ENCODE measurements at places on chromosomes 11 and 22.

DNA sequence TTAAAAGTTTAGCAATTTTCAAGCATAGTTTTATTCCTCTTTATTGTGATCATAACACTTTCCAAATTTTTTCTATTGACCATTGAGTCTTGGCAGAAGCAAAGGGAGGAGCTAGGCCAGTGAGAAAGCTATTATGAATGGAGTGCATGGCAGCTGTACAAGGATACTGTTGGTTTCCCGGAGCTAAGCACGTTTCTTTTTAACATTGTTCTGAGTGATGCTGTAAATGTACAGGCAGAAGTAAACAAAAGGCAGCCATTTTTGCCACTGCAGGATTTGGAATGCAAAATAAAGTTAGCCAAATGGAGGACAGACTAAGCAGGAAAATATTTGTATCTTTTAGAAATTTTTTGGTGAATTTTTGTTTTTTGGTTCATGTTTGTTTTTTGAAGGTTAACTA lies 16.2 kb downstream of the CBL start:
- no peak for DNase-seq

DNA sequence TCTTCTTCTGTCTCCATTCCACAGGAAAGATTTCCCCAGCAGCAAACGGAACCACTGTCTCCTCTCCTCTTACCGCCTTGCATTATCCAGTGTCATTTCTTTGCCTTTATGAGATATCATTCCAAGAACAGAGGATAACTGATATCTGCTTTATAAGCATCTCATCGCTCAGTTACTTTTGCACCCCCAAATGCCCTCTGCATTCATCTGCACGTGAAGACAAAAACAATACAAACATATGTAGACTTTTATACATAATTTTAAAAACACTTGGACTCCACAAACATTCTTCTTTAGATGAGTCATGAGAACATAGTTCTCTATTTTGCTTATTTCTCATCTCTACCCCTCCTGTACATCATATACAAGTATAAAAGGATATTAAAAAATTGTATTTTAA lies 512 bp upstream of the OR51T1 start:
- DNase-seq, result no peak

- no peak for DNase-seq
These were observed 103.5 kb downstream of the ARHGAP8 start for GRCh38 chr22:44855855-44856254.

GRCh38 chr11:125393331-125393730 lies 102.7 kb downstream of the FEZ1 start:
- DNase-seq, result no peak

DNA sequence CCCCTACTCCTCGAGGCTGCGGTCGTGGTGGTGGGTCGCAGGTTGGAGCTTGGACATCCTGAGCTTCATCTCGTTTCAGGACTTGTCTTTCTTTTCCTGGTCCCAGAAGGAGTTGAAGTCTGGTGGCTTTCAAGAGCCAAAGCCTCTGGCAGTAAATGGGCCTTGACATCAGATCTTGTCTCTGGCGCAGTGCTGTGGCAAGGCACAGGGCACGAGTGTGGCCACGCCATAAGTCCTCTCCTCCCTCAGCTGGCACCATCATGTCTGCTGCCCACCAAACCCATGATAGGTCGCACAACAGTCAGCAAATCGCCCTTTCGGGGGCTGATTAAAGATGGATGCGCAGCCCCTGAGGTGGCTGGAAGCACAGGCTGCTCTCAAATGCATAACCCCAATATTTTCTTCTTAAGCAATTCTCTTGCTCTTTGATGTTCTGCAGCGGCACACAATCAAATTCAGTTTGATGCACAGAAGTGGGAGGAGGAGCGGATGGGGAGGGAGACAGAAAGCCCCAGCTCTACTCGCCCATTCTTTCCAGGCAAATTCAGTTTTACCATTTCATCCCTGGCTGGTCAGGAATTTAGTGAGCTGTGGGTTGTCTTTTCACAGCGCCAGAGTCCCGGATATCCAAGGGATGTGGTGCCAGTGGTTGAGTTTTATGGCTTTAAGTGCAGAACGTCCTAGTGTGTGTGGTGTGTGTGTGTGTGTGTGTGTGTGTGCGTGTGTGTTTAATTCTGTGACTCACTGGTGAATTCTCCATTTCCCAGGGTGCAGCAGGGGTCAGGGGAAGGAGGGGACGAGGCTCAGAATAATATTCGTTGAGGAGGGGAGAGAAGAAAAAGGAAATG lies 162.0 kb downstream of the DSCAML1 start:
- DNase-seq, result no peak

DNA sequence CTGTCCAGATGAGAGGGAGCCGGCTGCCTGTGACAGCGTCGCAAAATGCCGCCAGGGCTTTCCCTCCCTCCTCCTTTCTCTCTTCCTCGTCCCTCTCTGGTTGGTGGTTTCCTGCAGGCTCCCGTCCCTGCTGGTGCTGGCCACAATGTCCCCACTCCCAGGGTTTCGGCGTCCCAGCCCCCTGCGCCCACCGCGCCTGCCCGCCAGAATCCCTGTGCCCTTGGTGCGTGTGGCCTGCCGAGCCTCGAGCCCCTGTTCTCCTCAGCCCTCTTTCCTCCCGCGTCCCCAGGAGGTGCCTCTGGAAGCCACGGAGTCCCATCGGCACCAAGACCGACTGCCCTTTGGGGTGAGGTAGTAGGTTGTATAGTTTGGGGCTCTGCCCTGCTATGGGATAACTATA lies 37.9 kb upstream of the PPARA start:
- no peak for DNase-seq

DNA sequence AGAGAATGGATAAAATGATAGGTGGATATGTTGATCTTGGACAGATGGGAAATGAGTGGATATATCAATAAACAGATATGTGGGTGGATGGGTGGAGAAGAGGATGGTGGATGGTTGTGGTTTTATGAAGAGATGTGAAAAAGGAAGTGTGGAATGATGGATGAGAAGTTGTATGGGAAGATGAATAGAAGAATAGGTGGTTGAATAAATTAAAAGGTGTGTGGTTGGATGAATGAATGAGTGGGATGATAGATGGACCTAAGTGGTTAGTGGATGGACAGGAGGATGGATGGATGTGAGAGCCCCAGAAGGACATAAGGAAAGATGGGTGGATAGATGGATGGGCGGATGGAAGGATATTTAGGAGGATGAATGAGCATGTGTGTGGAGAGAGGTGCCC lies 913 bp upstream of the CD44 start:
- DNase-seq, result no peak

DNA sequence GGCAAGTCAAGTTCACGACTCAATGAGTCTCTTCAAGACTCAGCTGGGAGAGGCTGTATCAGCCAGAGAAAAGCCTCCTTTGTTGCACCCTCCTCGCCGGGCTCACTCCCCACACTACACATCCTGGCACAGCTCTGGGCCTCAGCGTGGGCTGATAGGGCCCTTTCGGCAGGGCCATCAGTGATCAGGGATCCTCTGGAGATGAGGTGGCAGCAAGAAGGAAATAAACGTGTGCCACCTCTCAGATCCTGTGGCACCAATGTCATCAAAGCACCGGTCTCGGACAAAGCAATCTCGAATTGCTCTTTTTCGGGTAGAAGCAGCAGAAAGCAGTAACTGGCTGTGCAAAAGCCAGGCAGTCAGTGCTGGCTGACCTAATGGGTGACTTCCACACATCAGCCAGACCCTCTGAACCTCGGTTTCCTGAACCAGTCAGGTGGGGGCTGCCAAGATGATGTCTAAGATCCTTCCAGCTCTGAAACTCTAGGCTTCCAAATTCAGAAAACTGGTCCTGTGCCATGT lies 2.1 kb downstream of the EHD1 start:
- no peak for DNase-seq

DNA sequence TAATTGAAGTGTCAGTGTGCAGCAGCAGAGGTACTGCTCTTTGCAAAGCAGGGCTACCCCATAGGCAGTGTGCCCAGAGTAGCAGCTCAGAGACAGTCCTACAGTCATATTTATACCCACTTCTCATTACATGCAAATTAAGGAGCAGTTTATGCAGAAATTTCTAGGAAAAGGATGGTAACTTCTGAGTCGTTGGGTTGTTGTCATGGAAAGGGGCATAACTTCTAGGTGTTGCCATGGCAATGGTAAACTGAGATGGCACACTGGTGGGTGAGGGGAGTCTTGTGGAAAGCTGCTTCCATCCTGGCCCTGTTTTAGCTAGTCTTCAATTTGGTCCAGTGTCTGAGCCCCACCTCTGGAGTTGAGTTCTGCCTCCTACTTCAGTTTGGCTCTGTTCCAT lies 77.4 kb downstream of the MN1 start:
- no peak for DNase-seq

- no peak for DNase-seq
These were observed 1167.6 kb downstream of the JRKL start for GRCh38 chr11:97557399-97557798.

GRCh38 chr11:128642571-128642970 lies 51.3 kb upstream of the FLI1 start:
- no peak for DNase-seq

DNA sequence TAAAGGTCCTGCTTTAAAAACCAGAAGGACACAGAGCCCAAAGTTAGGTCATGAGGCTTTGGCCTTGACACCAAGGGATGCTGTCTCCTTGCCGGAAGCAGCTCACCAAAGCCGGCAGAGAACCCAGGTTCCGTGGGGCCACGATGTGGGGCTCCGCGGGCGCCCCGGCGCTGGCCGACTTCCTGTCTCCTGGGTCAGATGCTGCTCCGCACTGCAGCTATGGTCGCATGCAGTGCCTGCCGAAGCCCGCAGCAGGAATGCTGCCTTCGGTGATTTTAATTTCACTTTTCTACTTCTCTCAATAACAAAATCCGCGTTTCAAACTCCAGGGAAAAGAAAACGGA lies 454 bp upstream of the OTUB1 start:
- no peak for DNase-seq

DNA sequence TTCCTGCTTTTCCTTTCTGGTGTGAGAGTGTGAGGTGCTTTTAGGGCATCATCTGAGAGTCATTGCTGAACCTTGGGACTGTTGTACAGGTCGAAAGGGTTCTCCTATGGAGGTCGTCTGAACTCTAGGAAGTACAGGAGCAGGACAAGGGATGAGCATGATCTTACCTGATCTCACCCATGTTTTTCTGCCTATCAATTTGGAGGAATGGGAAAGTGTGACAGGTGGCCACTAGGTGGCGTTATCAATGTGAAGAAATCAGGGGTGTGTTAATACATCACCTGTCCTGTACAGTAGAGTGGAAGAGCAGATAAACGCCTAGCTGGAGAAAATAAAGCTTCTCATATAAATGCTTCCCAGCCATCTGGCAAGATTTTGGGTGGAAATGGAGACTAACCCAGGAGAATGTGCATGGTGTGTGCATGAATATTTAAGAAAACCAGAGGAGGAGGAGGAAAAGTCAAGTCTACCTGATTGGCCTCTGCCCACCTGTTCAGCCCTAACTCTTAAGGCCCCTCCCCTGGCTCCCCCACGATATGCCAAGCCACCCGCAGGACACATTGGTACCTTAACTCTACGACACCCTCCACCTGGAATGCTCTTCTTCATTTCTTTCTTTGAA lies 72.0 kb upstream of the NARS2 start:
- DNase-seq, result peak; percentile 39

- DNase-seq, result no peak
These were observed 24.9 kb downstream of the FDX1 start for GRCh38 chr11:110454609-110455008.

GRCh38 chr11:17529844-17530185 lies 14.4 kb downstream of the USH1C start:
- no peak for DNase-seq

DNA sequence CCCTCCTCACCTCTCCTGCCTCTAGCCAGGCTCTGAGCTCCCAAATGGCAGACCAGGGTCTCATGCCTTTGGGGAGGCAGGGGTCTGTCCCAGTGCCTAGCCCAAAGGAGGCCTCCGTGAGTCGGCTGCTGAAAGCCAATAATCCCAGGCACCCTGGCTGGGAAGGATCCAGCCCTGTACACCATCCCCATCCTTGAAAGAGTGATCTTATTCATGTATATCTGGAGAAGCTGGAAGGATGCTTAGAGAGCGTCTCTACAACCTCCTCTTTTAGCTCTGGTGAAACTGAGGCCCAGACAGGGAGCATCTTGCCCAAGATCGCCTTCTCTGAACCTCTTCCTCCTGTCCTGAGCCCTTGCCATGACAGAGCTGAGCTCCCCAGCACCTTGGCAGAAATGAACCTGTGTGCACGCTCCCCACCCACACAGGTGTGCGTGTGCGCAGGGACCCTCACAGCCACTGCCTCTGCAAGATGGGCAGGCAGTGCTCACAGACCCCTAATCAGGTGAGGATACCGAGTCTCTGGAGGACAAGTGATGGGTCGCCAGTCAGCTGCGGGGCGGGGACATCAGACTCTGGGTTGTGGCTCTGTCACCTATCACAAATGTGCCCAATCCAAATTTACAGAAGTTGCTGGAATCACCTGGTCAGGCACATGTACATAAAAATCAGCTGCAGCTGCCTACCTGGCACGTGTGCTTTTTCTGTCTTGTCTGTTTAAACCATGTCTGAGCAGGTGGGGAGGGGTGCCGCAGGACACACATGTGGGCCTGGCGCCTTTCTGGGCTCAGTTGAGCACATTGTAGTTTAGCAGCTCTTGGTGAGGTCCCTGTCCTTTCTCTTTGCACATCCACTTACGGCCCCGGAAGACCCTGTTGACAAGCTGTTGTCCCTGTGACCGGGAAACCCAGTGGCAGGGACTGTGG lies 49.3 kb upstream of the WNT7B start:
- DNase-seq, result peak; percentile 20

- DNase-seq, result no peak
These were observed 60.8 kb downstream of the FAM76B start for GRCh38 chr11:95728790-95729189.

DNA sequence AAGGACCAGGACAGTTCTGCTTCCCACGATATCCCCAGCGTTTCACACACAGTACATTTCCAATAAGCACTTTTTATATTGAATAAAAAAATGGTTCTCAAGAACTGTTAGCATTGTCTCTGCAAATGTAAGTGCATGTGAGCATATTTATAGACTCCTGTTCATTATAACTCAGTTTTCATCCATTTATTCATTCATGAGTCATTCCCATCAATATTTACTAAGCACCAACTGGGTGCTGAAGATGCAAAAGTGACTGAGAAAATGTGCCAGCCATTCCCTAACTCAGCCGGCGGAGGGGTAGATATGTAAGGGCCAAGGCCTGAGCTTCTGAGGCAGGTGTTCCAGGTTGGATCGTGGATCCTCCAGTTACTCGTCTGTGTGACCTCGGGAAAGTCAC lies 64.8 kb downstream of the CACNG2 start:
- no peak for DNase-seq

- DNase-seq, result no peak
These were observed 10.7 kb downstream of the OLFML1 start for GRCh38 chr11:7495882-7496551.

- no peak for DNase-seq
These were observed 7.7 kb downstream of the LRRC32 start for GRCh38 chr11:76662656-76663485.

- DNase-seq, result no peak
These were observed 97.8 kb downstream of the TRMU start for GRCh38 chr22:46433318-46433717.

Data from omental fat pad (tissue), 4 donors.